ENCODE measurements at places on chromosomes 2 and 18.

DNA sequence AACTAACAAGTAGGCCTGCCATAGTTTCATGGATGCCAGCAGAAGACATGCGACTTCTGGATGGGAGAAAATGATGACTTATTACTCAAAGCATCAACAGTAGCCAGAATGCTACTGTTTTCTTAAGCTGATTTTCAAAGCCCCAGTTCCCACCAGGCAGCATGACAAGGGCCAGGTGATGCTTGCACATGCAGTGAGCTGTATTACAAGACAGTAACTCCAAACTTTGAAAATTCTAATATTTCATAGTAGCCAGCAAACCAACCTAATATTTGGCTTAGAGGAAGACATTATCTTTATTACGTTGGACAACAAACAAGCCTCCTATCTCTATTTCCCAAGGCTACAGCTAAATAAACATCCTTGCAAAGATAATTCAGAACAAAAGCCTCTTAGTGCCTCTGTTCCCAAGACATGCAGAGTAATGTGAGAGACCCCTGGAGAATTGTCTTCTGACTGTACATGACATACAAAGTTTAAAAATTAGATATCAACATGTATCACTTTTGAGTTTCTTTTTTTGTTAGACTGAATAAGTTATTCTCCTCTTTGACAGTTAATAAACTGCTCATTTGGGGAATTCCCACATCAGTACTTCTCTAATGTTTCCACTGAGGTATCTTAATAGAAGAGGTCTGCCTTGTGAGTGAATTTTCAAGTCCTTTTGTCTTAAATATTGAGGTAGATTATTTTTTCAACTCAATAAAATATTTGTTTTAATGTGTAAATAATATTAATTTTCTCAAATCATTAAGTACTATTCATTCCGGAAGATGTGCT, 367.6 kb upstream of the CWC22 start:
- no peak for DNase-seq

GRCh38 chr2:53672881-53673522, 94.6 kb upstream of the CHAC2 start:
- DNase-seq, result no peak

GRCh38 chr18:21901423-21901945, 160.9 kb downstream of the MIB1 start:
- no peak for DNase-seq

GRCh38 chr18:37544217-37544616, 21.4 kb downstream of the CELF4 start:
- no peak for DNase-seq

DNA sequence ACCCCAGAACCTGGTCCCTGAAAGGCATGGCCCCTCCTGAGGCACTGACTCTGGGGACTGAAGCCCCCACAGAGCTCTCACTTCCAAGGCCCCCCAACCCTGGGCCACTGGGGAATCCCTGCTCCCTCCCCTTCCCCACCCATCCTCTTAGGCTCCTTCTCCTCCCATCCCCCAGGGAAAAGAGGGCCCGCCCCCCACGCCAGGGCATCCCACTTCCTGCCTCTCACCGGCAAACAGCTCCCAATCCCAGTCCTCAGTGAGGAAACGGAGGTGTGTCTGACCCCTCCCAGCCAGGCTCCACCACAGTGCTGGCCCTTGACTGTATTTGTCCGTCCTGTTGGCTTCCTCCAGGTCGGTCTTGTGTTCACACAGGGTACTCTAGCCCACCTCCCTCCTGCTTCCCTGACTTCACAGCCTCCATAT, 35.0 kb upstream of the PTMA start:
- DNase-seq, result no peak

- DNase-seq, result no peak
Observed at GRCh38 chr18:12456441-12456840, 48.7 kb downstream of the PRELID3A start.

GRCh38 chr2:232214053-232214452, 164.5 kb upstream of the ALPP start:
- no peak for DNase-seq

DNA sequence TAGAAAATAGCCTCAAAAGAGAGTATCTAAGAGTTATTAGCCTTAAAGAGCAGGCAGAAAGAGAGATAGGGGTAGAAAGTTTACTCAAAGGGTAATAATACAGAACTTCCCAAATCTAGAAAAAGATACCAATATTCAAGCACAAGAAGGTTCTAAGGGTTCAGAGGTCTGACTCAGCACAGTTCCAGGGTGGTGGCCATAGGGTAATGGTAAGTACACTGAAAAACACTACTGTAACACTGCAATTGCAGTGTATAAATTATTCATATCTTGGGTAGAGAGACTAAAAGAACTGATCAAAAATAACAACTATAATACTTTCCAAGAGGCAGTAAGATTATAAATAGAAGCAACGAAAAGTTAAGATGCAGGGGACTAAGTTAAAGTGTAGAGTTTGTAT, 115.2 kb downstream of the ROCK1 start:
- no peak for DNase-seq

- DNase-seq, result no peak
Observed at GRCh38 chr2:135996304-135996703, 10.9 kb upstream of the DARS1 start.

GRCh38 chr2:109254174-109254904, 125.3 kb downstream of the SH3RF3 start:
- DNase-seq, result no peak

DNA sequence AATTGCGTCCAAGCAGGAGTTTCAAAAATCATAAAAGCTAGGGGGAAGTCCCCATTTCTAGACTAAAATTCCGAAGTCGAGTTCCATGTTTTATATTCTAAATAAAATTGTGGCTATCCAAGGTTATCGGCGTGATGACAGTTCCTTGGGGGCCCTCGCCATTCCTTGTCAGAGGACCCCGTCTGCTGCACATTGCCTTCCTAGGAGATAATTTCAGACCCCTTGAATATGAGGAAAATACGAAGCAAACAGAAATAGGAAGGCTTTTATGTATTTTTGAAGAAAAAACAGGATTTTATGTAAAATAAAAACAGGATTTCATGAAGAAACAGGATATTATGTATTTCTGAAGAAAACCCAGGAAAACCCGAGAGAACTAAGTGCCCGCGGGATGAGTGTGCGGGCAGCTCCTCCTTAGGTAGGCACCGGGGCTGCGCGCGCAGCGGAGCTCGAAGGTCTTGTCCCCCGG, 465 bp upstream of the PLEKHA3 start:
- no peak for DNase-seq

DNA sequence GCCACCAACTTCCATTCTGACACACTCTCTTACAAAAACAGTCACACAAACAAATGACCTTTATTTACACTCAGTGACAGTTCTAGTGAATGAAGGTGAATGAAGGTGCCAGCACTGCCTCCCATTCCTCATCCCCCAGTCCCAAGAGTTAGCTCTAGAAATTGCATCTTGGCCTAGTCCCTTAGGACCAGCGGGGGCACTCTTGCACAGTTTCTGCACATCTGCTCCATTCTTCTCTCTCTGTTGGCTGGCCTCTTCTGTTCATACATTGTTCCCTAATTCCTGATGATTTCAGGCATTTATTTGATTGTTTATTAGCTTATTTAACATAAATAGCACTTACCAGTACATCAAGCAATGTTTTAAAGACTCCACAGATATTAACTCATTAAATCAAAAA, 30.9 kb downstream of the GAREM1 start:
- no peak for DNase-seq

DNA sequence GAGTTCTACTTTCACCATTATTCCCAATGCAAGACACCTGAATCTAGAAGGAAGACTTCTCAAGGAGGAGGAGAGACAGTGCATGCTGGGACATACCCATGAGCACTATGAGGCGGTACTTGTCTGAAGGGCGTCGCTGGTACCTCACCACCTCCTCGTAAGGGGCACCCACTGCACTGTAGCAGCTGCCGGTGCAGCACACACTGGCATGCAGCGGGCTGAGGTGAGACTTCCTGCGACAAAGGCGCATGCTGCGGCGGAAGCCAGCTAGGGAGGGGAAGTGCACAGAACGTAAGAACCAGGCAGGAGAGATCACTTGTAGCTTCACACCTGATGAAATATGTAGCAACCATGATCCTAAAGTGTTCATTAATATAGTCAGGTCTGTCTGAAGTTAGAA, 12.8 kb upstream of the TMEM237 start:
- no peak for DNase-seq

DNA sequence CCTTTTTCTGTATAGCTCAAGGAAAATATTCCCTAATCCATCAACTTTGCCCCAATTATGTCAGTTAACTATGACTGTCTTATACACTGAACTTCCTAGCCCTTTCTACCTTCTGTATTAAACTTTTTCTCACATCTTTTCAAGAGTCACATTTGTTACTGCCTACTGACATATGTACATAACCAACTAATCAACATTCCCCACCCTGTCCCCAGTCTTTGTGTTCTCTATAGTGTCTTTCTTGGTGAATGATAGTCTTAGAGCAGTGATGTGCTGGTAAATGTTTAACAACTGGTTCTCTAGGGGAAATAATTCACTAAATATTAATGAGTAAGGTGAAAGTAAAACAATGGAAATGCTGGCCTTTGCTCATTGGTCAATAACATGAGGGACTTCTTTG, 61.6 kb upstream of the PIK3C3 start:
- no peak for DNase-seq

DNA sequence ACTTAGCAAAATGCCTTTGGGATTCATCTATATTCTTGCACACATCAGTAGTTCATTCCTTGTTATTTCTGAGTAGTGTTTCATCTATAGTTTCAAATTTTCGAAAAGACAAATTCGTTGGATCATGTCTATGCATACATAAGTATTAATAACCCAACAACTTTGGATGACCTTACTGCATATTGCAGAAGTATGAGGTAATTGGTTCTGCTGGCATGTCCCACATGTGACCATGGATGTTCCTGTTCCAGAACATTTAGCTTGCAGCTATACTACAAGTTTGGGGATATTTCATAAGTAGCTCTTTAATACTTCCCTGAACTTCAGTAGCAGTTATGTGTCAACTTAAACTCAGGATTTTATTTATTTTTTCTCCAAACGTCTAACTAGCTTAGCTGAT, 44.9 kb downstream of the APLF start:
- no peak for DNase-seq

DNA sequence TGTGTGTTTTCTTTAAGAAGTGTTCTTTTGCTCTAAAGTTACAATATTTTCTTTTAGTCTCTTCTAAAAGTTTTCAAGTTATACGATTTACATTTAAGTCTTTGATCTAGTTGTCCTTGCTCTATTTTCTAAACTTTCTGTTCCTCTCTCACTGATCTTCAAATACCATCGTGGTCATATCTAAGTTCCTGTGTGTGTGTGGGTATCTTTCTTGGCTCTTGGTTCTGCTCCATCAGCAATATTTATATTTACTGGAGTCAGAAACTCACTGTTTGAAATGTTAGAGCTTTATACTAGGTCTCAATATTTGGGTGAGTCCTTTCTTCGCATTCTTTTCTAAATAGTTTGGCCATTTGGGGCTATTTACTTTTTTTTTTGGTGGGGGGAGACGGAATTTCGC, 77.3 kb downstream of the COPS8 start:
- DNase-seq, result no peak

- DNase-seq, result no peak
Observed at GRCh38 chr2:128601298-128602037, 282.8 kb upstream of the HS6ST1 start.

GRCh38 chr2:43340945-43341356, 114.5 kb upstream of the ZFP36L2 start:
- no peak for DNase-seq

DNA sequence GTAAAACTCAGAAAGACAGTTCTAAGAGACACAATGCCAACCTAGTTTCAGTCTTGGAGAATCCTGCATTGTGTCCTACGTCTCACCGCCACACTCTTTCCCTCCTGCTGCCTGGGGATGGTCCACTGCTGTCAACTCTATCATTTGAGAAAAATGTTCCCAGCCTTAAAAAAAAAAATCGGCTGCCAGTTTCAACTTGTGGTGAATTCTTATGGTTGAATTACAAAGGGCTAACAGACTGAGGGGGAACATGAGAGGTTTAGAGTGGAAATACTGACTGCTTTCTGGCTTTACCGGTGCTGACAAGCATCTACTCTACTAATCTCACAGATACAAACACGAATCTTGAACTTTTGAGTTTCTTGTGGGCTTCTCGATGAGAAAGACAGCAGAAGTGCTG, 74.0 kb downstream of the NAB1 start:
- DNase-seq, result no peak

DNA sequence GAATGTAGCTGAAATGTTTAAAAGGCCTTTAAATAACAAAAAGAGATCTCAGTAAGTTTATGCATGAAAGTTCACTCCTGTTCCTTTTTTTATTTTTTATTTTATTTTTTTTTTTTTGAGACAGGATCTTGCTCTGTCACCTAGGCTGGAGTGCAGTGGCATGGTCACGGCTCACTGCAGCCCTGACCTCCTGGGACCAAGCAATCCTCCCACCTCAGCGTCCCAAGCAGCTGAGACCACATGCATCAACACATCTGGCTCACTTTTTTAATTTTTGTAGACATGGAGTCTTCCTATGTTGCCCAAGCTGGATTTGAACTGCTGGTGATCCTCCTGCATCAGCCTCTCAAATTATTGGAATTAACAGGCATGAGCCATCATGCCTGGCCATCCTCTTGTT, 84.3 kb downstream of the KANSL1L start:
- DNase-seq, result no peak

GRCh38 chr2:239488125-239488524, 87.3 kb upstream of the HDAC4 start:
- DNase-seq, result no peak

- no peak for DNase-seq
Observed at GRCh38 chr2:187546762-187547333, 7.4 kb downstream of the TFPI start.

DNA sequence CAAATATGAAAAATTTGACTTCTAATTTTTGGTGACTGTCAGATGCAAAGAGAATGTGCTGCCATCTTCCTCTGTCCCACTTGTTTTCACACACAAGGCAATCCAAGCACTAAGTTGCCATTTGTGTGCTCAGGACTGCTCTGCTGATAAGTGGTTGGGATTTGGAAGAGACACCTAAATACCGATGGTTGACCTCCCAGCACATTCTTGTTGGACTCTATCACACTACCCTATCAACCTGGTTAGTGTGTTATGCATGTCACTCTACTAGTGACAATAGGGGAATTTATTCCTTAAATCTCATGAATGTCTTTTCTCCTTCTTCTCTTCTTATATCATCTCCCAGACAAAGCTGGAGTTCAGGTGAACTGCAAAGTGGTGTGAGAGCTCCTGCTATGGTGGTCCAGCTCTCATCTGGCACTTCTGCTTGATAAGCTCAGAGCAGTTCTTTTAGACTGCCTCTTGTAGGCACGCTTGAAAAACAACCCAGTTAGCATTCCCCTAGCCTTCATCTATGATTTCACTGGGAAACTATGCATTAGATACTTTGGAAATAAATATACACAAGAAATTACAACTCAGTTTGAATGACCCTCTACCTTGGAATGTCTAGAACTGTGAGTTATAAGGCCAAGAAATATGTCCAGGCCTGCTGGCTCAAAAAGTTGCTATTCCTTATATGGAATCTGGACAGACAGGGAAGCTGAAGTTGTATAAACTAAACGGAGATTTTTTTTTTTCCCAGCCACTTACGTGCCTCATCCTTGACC, 404.8 kb downstream of the MEIS1 start:
- DNase-seq, result no peak

- DNase-seq, result no peak
Observed at GRCh38 chr2:2765839-2766495, 434.9 kb upstream of the MYT1L start.

Data from activated naive CD8-positive, alpha-beta T cell treated with anti-CD3 and anti-CD28 coated beads, Interleukin-2, amount 50 U/mL, for 24 hours (primary cell).